ENCODE measurements at places on chromosomes 1 and 21.

GRCh38 chr1:61220536-61220935, 138.2 kb downstream of the NFIA start:
- DNase-seq, result no peak

- DNase-seq, result no peak
Measured at GRCh38 chr1:155128755-155129473, 1.2 kb downstream of the EFNA1 start.

DNA sequence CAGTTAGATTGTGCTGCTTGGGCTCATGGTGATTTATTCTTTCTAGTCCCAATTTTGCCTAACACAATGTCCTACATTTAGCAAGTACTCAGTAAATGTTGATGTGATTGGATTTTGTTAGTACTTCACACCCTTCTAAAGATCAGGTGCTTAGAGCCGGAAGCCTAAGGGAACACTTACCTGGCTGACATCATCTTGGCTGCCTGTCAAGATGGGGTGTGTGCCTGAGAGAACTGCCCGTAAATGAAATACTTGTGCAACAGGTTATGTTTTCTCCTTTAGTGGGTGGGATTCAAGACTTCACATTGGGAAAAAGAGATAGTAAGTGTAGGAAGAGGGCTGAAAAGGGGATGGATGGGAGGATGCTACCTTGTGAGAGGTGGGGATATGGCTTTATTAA, 75.5 kb upstream of the MACF1 start:
- DNase-seq, result no peak

DNA sequence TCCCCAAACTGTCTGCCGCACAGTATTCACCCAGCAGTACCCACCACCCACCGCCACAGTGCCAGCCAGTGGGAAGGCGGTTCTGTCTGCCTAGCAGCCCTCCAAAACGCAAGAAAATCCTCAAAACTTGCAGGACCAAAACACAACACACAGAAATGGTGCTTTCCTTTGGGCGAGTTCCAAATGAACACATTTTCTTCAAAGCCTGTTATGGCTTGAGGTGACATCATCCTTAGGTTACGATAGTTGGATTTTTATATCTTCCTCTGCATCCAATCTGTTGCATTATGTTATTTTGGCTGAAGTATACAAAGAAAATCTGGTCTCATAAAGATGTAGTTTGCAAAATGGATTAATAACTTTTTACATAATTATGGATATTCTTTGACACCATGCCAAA, 8.4 kb upstream of the SPRR3 start:
- no peak for DNase-seq

DNA sequence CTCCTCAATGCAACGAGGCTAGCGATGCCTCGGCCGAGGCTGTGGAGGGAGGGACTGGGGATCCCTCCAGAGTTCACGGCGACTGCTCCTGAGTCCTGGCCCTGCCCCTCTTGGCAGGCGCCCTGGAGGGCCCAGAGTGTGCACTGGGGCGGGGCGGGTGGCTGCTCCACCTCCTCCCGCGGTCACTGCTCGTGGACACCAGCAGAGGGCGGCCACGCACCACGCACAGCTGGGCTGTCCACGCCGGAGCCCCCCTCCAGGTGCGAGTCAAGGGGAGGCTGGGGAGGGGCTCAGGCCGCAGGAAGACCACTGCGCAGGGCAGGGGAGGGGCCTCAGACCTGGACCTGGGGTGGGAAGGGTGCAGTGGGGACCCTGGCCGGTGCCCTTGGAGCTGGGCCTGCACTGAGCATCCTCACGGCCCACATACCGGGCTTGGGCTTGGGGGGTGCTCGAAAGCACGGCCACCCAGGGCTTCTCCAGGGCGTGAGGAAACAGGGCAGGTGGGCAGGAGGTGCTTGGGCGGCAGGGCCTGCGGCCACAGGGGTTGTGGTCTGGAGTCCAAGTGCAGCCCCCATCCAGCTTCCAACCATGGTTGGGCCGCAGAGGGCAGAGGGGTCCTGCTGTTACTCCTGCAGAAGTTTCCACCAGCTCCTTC, 20.6 kb upstream of the TTC34 start:
- DNase-seq, result no peak

GRCh38 chr1:197981561-197981960, 64.4 kb downstream of the LHX9 start:
- DNase-seq, result no peak

GRCh38 chr1:111197598-111198284, 2.7 kb downstream of the DENND2D start:
- no peak for DNase-seq

GRCh38 chr1:165539908-165540307, 3.9 kb upstream of the LRRC52 start:
- peak; percentile 40 for DNase-seq

GRCh38 chr1:150132372-150132771, 17.3 kb upstream of the PLEKHO1 start:
- no peak for DNase-seq

DNA sequence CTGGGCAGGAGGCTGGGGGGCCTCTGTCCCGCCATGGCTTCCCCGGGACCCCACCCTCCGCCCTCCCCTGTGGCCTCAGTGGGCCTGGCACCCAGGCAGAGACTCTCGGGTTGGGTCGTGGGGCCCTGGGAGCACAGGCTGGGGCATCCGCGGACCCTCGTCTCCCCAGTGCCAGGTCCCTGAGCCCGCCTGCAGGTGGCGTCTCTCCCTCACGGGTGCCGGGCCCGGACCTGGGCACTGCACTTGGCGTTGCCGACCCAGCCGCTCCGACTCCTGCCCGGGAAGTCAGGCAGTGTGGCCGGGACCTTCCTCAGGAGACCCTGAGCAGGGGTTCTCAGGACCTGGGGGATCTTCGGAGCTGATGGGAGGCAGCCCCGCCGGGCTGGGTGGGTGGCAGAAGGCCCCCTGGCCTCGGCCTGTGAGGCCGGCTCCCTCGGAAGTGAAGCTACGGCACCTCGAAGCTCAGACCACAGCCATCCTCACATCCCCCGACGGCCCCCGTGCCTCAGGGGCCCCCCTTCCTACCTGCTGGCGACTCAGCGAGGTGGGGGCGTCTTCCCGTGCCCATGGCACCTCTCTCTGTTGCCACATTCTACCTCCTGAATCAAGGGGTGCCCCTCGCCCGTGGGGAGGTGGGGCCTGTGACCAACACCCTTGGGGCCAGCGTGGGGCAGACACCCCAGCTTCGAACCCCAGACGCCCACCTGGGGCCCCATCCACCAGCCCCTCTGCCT, 6.4 kb upstream of the C1orf159 start:
- peak; percentile 35 for DNase-seq

DNA sequence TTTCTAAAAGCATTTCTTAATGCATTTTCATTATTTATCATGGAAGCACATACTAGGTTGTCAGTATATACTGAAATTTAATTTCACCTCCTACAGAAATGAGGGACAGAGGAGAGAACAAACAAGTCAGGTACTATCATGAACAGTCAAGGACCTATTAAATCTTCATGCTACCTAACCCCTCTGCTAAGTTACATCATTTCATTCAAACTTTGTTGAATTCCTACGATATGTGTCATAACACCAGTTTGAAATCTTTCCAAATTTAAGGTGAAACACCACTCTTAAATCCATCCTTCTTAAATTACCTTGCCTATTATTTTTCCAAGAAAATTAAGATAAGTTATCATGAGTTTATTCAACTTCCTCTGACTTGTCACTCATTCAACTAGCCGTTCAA, 78.9 kb downstream of the DENND1B start:
- no peak for DNase-seq

DNA sequence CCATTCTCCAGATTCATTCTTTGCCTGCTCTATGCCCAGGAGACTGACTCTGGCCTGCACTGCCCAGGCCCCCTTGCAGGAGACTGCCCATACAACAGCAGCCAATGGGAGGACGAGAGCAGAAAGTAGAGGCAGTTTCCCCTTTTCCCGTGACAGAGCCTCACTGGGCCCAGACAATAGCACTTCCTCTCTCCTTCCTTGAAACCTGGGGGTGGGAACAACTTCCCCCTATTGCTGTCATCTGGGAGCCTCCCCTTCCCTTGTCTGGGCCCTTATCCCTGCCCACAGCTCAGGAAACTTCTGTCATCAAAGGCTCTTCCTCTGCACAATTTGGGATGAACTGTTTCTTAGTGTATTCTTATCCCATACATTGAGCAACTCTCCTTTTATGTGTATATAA, 60.8 kb upstream of the KCNJ15 start:
- DNase-seq, result no peak

Data from gastrocnemius medialis (tissue), 4 donors.